Fibroblast of skin of right quadriceps (primary cell): ENCODE measurements at places on chromosomes 12 and 14.

DNA sequence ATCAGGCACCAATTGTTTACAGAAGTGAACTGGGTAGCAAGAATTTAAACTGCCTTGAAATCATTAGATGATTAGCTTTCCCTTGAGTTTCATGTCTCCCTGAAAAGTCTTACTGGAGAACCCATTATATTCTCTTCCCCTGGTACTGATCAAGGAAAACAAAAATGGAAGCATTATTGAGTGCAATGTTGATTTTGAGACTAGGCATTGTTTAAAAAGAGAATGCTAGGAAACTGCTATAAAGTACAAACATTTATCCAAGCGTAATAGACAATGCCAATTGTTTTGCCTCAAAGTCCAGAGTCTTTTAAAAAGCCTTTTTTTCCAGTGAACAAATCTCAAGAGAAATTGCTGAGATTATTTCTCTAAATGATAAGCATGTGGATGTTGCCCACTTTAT, 197.0 kb downstream of the CCER1 start:
- no peak for DNase-seq

GRCh38 chr12:51017452-51017851, 8.7 kb downstream of the SLC11A2 start:
- no peak for DNase-seq

DNA sequence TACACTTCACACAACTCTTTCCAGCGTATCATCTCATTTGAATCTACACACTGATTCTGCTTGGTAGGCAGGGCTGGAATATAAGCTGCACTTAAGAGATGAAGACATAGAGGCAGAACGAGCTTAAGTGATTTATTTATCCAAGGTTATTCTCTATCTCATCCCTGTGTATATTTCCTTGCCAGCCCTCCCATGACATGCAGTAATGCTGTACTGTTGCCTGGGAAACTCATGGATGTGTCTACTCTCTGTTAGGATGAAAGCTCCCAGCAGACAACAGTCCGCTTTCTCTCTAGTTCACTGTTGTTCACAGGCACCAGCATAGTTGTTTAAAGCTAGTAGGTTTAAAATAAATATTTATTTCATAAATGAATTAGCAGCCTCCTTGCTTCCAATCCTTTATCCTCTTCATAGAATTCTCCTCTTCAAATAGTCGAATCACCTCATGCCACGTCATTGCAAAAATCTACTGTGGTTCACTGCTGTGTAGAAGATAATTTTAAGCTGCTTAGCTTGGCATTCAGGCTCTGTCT, 25.4 kb downstream of the FGF6 start:
- DNase-seq, result no peak

DNA sequence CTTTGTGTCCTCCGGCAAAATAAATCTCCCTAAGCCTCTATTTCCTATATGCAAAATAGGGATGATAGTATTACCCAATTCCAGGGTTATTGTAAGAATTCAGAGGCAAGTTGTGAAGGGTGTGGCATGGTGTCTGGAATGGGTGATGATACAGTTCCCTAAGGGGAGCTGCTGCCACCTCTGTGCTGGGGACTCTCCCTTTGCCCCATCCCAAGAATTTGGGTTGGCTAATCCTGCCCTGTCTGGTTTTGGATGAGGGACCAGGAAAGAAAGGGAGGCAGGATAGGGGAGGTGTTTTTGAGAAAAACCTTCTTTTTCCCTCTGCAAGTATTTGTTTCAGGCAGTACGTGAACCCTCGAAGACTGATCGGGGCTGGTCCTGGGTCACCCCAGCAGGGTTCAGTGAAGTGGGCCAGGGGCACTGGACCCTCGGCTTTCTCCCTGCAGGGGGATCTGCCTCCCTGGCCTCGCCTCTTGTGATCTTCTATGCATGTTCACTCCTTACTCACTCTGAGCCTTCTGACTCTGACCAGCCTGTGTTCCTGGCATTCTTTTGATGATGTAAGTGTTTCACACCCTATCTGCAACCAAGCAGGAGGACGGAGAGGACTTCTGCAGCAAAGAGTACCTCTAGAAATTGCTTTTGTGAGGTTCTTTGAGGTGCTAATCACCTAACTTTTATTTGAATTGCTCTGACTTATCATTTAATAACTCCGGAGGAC, 60.8 kb downstream of the RASSF3 start:
- peak; percentile 48 for DNase-seq

GRCh38 chr12:92718483-92718990, 15.7 kb downstream of the PLEKHG7 start:
- no peak for DNase-seq

DNA sequence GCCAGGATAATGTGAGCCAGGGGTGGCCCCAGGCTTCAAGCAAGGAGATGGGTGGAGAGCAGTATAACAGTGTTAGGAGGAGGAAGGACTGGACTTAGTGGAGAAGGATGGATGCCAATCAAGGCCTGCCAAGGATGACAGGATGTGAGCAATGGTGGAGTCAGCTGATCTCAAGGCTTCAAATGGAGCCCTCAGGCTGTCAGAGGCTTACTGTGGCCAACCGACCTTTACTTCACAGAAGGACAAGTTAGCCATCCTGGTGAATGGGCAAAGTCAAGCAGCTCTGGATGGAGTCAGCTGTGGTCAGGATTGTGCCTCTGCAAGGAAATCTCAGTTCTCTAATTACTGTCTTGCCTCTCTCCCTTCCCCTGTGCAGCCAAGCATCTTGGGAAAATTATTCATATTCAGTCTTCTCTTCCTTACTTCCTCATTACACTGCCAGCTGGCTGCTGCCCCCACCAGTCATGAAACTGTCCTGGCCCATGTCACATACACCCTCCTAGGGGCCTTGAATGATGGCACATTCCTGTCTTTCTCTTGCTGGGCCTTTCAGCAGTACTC, 7.6 kb upstream of the STAT6 start:
- DNase-seq, result no peak

DNA sequence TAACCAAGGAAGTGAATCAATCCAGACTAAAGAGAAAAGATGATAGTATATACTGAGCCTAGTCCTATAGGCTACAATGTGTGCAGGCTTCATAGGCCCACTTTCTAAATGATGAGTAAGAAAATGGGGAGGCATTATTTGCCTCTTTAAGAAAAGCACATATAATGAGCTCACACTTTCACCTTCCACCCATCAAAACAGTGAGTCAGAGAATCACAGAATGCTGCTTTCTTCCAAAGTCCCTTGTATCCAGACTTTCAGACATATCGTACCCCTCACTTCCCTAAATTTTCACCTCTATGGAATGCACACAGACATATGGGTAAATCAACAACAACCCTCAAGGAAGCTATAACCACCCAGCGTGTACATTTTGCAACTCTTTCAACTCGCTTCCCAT, 286.4 kb upstream of the PRKD1 start:
- DNase-seq, result peak; percentile 74

DNA sequence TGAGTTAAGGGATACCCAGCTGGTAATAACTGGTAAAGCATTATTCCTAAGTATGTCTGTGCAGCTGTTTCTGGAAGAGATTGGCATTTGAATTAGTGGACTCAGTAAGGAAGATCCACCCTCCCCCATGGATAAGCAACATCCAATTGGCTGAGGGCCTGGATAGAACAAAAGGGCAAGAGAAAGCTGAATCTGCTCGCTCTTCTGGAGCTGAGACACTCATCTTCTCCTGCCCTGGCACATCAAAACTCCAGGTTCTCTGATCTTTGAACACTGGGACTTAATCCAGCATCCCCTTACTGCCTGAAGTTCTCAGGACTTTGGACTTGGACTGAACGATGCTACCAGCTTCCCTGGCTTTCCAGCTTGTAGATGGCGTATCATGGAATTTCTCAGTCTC, 63.1 kb upstream of the CNOT2 start:
- no peak for DNase-seq

DNA sequence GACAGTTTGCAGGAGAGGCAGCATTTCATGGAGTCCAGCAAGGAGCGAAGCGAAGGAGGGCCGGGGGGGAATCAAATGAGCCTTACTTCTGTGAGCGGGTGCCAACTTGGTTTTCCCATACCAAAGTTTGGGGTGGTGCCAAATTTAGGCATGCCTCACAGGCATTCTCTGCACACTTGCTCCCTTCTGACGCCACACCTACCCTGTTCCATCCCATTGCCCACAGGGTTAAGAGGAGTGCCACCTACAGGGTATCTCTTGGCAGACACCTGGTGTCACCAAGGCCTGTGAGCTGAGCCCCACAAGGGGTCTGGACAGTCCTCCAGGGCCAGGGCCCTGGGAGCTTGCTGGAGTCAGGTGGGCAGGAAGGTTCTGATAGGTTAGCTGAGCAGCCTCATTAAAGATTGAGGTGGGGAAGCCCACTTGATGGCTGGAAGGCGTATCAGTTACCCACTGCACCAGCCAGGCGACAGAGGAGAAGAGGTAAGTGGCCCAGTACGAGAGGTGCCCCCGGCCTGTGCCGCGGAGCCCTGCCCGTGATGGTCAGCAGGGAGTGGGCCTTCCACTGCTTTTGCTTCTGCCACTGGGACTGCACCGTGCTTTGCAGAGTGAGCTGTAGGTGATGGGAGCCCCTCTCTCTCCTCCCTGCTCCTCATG, 45.2 kb downstream of the DEGS2 start:
- no peak for DNase-seq

- no peak for DNase-seq
These were observed 34.6 kb upstream of the KCNJ8 start for GRCh38 chr12:21809100-21809499.

DNA sequence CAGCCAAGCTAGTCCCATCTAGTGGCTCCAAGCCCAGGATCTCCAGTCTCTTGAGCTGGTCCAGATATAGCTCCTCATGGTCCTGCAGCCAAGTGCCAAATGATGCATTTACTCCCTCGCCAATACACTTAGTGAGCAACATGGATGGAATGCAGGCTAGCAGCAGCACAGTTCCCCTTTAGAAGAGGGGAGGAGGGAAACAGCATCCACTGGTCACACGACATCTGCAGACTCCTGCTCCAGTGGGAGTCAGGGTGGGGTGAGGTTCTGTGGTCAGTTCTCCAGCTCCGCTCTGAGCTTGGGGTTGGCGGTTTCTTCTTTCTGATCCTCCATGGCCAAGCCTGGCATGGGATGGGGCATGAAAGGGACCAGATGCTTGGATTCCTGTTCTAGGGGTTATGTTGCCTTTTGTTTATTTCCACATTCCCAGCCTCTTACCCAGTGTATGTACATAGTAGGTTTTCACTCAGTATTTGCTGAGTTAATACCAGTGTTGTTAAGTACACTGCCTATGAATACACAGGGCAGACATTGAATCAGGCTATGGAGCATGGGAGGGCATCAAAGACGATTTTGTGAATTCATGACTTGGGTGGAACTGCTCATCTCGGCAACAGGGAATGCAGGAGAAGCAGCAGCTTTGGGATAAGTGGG, 57.3 kb downstream of the GALNT16 start:
- peak; percentile 96 for DNase-seq

DNA sequence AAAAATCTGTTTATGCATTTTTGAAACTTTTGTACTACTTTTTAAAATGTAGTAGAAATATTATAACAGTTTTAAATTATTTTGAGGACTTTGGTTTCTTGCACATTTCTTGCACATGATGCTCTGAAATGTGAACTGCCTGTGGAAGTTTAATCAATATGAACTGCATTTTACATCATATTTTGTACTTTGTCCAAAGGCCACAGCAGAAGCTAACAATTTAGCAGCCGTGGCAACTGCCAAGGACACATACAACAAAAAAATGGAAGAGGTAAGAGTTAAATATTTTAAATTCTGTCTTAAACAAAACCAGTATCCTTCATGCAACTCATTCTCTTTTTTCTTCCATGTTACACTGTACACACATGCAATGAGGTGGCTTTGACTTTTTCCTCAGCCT, 45.1 kb downstream of the SAV1 start:
- no peak for DNase-seq

- peak; percentile 83 for DNase-seq
These were observed 230.1 kb upstream of the PLXNC1 start for GRCh38 chr12:93918262-93918661.

DNA sequence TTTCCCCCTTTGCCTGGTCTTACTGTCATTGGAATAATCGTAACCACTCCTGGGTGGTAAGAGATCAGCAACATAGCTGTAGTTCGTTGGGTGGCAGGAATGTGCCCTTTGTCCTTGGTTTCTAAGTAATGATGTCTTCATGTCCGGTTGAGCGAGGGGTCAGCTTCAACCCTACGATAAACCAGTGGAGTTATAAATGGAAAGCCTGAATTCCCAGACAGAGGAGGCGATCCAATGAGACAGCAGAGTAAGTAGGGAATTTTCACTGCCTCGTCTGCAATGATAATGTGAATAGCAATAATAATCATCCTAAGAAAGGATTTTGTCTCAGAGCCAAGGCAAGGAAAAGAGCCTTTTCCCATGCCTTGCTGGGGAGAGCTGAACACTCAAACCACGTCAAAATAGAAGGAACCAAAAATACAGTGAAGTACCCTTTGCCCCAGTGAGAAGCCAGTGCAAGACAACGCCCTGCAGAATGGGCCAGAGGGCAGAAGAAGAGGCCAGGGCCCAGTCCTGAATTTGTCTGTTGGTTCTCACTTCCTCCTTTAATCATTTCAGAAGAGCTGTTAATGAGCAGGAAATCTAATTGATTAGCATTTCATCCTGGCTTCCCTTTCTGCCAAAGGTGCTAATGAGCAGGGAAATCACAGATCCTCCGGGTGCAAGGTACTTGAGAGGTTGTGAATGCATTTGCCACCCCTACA, 330.7 kb downstream of the CACNA1C start:
- DNase-seq, result no peak

DNA sequence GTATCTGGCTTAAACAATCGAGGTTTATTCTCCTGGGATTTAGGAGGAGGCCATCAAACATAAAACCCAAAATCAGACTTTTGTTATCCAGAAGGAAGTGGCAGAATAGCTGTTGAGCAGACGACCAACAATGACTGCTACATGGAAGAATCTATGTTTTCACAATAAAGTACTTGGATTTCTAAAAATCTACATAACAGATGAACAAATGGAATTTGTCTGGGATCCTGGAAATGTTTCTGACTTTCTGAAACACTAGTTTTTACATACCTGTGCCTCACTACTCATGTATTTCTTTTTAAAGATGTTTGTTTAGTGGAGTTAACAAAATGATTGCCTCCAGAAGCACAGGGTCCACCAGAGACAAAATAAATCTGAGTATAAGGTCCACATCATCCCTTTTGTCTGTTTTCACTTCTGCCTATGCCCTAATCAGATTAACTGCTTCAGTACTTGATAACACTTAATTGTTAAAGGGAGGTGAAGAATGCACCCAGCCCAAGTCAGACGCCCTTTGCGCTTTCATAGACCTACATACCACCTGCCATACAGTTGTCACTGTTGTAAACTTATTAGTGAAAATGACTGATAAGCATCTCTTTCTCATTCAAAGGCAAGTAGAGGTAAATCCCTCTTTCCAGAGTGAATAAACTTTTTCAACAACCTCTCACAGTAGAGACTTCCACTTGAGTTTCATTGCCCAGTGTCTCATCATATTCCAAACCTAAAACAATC, 164.6 kb downstream of the EGLN3 start:
- no peak for DNase-seq
